ENCODE measurements at places on chromosomes 5 and 9.
A peak's percentile ranks its signal among the peaks of the same experiment; 100 is the strongest.

DNA sequence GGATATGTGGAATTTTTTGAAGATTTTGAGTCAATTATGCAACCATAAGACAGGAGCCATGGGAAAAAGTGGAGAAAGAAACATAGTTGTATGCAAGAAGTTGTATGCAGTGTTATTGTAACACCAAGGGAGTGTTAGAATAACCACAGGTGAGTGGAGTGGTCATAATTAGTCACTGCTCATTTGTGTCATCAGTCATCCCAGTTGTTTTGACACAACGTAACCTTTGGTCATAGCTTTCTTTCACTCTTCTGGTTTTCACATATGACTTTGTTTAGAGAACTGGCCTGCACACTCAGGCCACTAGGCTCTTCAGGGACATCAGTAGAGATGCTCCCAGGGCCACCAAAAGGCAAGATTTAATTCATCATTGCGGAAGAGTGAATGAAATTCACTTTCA, 158.7 kb upstream of the HMHB1 start:
- DNase-seq, result no peak

DNA sequence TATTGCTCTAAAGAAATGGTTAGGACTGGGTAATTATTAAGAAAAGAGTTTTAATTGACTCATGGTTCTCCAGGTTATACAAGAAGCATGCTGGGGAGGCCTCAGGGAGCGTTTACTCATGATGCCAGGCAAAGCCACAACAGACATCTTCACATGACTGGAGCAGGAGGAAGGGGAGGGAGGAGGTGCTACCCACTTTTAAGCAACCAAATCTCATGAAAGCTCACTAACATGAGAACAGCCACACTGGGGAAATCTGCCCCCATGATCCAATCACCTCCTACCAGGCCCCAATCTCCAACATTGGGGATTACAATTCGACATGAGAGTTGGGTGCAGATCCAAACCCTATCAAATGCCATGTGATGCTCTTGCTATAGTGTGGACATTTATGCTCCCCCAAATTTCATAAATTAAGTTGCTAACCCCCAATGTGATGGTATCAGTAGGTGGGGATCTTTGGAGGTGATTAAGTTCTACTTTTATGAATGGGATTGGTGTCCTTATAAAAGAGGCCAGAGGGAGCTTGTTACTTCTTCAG, 773.6 kb upstream of the CDH10 start:
- peak; percentile 16 for DNase-seq

- DNase-seq, result no peak
Measured at GRCh38 chr9:70291446-70291845, 32.7 kb downstream of the SMC5 start.

GRCh38 chr9:27703216-27703980, 130.1 kb upstream of the C9orf72 start:
- DNase-seq, result no peak

DNA sequence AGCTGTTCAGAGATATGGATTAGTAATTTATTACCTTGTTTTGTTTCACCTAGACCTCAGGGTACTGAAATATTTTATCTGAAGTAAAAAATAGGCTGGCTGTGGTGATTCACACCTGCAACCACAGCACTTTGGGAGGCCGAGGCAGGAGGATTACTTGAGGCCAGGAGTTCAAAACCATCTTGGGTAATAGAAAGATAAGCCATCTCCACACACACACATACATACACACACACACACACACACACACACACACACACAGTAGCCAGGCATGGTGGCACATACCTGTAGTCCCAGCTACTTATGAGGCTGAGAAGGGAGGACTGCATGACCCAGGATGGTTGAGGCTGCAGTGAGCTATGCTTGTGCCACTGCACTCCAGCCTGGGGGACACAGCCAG, 3.7 kb downstream of the ANXA2R start:
- no peak for DNase-seq

GRCh38 chr9:135244271-135245221, 157.1 kb downstream of the OLFM1 start:
- no peak for DNase-seq

DNA sequence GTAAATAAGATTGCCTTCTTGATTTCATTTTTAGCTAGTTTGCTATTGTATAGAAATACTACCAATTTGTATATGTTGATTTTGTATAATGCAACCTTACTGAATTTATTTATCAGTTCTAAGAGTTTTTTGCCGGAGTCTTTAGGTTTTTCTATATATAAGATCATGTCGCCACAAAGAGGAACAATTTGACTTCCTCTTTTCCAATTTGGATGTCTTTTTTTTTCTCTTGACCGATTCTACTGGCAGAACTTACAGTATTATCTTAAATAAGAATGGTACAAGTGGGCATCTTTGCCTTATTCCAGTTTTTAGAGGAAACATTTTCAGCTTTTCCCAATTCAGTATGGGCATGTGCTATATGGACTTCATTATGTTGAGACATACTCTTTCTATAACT, 624.7 kb upstream of the ACO1 start:
- peak; percentile 80 for DNase-seq

DNA sequence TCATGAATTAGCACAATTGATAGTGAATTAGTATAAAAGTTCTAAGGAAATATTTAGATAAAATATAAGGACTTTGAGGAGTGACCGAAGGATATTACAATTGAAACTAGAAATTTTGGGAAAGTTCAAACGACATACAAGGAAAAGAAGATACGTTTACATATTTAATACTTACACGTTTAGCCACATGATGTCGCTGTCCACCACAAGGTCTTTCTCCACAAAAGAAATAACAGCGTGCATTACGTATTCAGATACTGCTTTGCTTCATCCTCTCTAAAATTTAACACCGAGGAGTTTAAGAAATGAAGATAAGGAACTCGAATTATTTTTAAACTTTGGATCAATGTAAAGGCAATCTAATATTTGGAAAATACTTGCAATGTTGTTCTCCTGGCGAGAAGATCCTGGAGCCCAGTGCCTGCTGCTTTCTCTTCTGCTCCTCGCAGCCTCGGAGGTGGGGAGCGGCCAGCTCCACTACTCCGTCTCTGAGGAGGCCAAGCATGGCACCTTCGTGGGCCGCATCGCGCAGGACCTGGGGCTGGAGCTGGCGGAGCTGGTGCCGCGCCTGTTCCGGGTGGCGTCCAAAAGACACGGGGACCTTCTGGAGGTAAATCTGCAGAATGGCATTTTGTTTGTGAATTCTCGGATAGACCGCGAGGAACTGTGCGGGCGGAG, at the start of gene PCDHA3:
Gene PCDHA3, plus strand, starts transcription at position 242 of the 678 bp plus-strand sequence.
- no peak for DNase-seq

- no peak for DNase-seq
Measured at GRCh38 chr9:15570769-15571168, 17.9 kb downstream of the CCDC171 start.

- DNase-seq, result no peak
Measured at GRCh38 chr9:35666549-35666948, 1.6 kb upstream of the ARHGEF39 start.

DNA sequence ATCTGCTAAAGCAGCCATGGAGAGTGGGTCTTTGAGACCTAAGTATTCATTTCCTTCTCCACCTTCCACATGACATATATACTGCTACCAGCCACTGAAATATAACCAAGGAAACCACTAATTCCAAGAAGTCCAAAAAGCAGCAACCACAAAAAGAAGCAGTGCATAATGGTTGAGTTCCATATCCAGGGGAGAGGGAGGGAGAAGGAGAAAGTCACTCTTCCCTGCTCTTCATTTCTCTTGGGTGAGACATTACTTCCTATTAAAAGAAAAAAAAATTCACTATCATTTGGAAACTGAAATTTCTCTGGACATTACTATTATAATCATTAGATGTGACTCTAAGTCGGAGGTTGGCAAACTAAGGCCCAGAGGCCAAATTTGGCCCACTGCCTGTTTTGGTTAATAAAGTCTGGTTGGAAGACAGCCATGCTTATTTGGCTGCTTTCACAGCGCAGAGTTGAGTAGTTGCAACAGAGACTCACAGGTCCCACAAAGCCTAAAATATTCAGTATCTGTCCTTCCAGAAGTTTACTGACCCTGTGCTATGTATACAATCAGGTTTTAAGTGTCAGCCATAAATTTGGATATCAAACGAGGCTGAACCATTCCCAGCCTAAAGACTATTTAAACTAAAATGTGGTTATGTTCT, 168.6 kb downstream of the MPDZ start:
- no peak for DNase-seq

- DNase-seq, result no peak
Measured at GRCh38 chr9:111348821-111349271, 18.8 kb upstream of the OR2K2 start.

- no peak for DNase-seq
Measured at GRCh38 chr5:139523635-139524445, 37.3 kb upstream of the UBE2D2 start.

- no peak for DNase-seq
Measured at GRCh38 chr5:77859306-77859705, 83.2 kb upstream of the TBCA start.

DNA sequence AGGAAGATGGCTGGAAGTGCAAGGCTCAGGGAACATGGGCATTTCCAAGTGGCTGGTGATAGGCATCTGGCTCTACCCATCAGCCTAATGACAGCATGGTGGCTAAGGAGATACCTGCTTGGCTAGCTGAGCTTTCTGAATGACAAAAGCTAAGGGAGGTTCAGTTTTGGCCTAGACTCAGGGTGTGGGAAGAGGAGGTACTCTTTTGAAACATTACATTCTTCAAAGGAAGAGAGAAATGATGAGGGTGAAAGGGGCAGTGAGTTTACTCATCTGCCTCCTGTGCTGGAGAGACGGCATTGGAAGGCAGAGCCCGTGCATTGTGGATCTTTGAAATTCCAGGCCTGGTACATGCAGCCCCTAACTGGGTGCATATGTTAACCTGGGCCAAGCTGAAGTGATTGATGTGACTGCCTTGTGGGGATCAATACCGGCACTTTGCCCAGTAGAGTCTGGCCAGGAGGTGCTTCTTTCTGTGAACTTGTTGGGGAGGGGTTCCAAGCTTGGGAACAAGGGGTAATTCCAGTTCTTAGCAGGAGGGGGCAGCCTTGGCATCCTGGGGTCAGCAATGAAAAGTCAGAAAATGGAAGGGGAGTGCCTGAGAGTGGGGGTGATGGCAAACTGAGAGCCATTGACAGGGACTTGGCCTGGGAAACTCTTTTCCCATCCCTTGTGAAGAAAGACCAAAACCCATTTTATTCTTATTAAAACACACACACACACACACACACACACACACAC, 108.6 kb downstream of the ACER2 start:
- peak; percentile 47 for DNase-seq

- DNase-seq, result no peak
Measured at GRCh38 chr9:76700916-76701315, 63.3 kb upstream of the PCA3 start.

DNA sequence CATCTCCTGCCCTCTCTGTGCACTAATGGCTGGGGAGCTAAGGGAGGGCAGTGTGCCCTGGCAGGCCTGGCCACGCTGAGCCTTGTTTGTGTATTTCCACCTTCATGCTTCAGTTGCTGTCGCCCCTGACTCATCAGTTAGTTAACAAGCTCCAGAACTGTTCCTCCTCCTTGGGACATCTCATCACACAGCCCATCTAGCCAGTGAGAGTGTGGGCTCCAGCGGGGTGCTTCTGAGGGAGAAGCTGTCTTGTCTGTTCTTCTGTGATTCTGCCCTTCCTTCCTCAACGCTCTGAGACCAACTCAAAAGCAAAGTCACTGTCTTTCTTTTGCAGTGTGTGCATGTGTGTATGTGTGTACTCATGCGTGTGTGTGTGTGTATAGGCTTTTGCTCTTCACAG, 58.3 kb upstream of the CPEB4 start:
- no peak for DNase-seq

DNA sequence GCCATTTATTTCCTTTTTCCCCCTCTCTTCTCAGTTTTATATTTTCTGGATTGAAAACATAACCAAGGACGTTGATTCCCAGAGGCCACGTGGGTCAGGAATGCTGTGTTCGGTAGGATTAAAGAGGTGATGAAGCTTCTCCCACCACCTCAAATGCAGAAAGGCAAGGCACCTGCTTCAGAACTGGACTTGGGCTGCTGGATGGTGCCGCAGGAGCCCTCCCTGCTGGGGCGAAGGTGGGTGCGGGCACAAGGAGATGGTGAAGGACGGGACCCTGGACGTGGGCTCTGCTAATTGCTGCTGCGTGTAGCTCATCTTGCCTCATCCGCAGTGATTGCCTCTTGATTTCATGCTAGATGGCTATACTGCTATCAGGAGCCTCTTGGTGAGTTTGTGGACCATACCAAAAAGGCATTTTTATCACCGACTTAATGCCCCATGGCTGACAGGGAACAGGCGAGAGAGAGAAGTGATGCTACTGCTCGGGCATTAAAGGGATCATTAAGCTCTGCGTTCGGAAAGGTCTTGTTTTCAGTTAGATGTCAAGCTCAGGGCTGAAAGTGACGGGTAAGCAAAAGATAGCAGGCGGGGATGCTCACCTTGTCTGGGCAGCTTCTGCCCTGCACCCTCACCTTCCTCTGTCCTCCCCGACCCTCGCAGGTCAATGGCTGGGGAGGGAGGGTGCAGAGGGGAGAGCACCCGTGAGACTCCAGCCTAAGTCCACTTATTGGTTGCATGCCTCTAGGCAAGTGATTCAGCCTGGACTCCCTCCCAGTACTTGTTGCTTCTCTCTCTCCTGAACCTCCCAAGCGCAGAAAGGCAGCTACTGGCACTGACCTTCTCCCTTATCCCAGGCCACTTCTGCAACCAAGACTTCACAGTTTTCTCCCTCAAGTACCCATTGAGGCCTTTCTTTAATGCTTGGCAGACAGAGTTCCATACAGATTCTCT, 71.6 kb upstream of the FSTL4 start:
- DNase-seq, result no peak

GRCh38 chr9:131252120-131252519, 24.2 kb downstream of the FAM78A start:
- DNase-seq, result no peak

- DNase-seq, result no peak
Measured at GRCh38 chr9:94150279-94150828, 66.1 kb downstream of the PTPDC1 start.

DNA sequence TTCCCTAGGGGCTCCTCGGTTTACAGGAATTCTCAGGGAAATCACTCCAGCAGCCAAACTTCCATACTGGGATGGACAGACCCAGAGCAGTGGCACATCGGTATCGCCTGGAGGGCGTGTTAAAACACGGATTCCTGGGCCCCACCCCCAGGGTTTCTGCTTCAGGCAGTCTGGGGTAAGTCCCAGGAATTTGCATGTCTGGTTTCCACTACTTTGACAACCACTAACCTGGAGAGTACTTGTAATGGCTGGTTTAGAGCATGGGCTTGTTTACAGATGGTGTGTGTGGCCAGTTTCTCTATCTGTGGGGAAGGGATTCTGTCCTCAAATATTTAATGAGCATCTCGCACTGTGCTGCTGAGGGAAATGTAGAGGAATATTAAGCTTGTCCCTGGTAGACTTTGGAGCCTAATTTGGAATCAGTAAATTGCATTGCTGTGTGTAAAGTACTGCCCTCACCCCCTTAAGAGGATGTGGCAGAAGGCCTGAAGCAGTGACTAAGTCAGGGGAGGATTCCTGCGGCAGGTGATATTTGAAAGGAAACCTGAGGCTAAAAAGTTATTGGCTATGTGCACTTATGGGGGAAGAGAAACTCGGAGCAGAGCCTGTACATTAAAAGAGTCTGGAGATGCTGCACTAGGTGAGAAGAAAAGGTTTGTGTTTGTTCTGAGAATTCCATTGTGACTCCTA, 18.6 kb upstream of the TJP2 start:
- no peak for DNase-seq

- DNase-seq, result peak; percentile 83
Measured at GRCh38 chr9:105676351-105676923, 14.2 kb downstream of the TAL2 start.

GRCh38 chr5:174188295-174188694, 142.8 kb downstream of the NSG2 start:
- DNase-seq, result no peak

GRCh38 chr5:7529880-7530279, 133.9 kb downstream of the ADCY2 start:
- DNase-seq, result no peak

All from OCI-M1 (cell line).